ENCODE measurements at places on chromosomes 1 and 21. TPM values are rescaled to one million over a fixed set of nuclear protein-coding genes. Genes with fewer than 3 reads are reported as not detected.

GRCh38 chr1:240515505-240515904 lies 96.5 kb downstream of the GREM2 start:
- no peak for DNase-seq

GRCh38 chr1:167862432-167863076 lies 51.4 kb downstream of the ADCY10 start:
- no peak for DNase-seq

DNA sequence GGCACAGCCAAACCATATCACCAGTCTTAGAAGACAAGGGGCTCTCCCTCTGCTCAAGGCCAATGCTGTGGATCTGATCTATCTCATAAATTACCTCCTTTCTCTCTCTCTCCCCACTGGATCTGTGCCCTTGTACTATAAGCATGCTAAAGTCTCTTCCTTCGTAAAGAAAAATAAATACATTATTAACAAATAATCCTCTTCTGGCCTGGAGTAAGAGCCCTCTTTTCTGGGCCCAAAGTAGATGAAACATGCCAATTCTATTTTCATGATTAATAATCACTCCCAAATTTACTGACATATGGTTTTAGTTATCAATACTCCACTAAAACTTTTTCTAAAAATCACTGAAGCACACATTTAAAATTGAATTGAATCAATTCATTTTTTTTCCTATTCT lies 889.7 kb downstream of the ADGRL2 start:
- DNase-seq: no peak

GRCh38 chr1:64308866-64309265 lies 105.4 kb downstream of the UBE2U start:
- no peak for DNase-seq

GRCh38 chr1:20395255-20395654 lies 90.8 kb downstream of the CAMK2N1 start:
- no peak for DNase-seq

GRCh38 chr1:31860581-31860980 lies 44.8 kb upstream of the SPOCD1 start:
- no peak for DNase-seq

DNA sequence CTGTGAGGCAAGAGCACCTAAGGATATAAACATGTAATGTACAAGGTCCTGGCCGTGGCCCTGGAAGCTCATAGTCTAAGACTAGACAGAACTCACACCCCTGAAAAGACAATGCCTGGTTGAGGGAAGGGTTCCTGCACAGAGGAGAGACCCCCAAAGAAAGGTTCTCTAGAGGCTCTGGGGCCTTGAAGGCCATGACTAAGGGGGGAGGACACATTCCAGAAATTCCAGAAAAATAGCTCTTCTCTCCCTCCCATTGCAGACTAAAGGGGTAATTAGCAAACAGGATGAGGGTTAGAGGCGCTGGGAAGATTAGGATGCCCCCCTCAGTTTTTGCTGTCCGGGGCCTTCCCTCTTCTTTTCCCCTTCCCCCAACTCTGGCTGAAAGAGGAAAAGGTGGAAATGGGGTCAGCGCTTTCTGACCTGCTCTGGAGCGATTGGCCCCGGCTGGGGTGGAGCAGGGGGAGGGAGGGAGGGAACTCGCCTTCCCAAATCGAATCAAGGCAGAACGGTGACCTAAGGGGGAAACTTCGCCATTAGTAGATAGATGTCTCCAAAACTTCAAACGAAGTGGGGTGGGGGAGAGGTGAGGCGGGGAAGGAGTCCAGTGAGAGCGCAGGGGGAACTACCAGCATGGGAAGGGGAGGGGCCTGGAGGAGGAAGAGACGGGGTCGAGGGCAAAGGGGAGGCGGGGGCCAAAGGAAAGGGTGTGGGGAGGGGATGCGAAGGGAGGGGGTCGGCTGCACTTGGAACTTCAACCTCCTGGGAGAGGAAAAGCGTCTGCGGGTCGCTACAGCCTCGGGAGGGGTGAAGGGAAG lies 11.8 kb downstream of the PAX7 start:
- DNase-seq: no peak

GRCh38 chr1:191155178-191155577 lies 677.5 kb upstream of the BRINP3 start:
- DNase-seq: no peak

DNA sequence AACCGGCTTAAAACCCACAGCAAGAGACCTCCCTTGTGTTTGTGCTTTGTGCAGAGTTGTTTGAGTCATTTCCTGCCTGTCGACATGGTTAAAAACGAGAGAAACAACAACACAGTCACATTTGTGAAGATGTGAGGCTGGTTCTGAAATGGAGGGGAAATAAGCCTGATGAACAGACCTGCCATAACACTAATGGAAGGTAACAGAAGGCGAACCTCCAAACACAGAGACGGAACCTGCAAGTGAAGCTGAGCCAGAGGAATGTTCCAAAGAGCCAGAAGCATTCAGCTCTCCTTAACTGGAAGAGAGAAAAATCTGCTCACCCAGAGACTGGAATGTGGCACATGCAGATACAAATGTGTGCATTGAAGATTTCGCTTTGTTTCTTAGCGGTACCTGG lies 53.2 kb upstream of the RAVER2 start:
- DNase-seq: no peak

GRCh38 chr1:71414179-71414578 lies 333.3 kb upstream of the ZRANB2 start:
- peak; percentile 17 for DNase-seq

DNA sequence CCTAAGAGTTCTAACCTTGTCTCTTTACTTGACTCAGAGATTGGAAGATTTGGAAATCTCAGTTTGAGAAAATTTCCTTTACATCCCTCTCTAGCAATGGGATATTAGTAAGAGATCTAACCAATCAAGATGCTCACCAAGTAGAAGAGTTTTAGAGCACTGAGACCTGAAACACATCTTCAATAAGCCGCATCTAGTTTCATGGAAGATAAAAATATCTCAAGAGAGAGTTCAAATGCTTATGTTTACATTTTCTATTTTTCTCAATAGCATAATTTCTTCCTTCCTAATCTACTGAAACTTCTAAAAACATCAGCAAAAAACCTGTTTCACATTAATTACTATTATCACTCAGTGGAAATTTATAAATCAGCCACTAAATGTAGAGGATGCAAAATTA lies 165.1 kb downstream of the APP start:
- DNase-seq: no peak

GRCh38 chr1:173420330-173420806 lies 56.8 kb upstream of the PRDX6 start:
- peak; percentile 76 for DNase-seq

DNA sequence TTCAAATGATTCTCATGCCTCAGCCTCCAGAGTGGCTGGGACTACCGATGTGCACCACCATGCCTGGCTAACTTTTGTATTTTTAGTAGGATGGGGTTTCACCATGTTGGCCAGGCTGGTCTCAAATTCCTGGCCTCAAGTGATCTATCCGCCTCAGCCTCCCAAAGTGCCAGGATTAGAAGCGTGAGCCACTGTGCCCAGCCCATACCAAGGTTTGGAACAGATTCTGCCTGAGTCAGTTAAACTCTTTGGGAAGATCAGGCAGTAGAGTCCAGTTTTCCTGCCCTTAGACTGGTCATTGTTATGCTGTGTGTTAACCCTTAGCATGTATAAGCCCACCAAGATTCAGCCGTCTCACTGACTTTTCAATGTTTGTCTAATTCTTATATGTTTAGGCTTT lies 48.3 kb upstream of the LYPLAL1 start:
- no peak for DNase-seq

DNA sequence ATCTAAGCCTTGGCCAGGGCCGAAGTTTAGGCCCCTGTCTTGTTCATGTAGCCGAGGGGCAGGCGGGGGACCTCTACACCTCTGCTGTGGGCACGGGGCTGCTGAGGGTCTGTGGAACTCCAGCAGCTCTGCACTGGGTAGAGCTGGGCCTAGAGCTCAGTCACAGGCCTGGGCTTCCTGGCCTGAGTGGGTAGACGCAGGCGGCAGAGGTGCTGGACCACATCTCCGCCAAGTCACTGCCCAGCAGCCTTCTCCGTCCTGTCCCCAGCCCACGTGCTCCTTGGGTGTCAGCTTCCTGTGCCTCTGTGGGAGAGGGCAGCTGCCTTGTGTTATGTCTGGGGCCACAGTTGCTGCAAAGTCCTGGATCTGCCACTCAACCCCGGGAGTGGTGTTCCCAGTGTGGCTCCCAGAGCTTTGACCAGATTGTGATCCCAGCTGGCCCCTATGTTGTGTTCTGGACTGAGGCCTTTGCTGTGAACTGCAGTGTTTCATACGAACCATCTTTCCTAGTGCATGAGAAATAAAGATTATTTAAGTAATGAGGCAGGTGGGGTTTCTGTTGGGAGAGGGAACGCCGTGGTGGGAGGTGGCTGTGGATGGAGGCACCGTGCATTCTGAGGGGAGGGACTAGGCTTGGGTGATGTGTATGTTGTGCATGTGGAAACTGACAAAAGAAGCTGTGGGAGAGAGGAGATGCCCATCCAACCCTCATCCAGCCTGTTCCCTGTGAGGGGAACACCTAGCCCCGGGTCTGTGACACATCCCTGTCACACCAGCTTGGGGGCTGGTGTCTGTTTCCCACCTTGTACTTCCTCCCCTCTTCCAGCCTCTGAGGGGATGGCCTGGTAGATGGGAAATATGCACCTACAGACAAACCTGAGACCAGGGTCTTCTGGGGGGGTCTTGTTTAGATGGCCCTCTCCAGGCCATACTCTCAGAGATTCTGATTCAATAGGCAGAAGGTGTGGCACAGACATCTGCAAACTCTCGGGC lies 12.2 kb downstream of the AMPD2 start:
- DNase-seq: no peak

Gene LENEP
- not detected for polyA plus RNA-seq

Gene FCRL6
- 0.45 TPM for polyA plus RNA-seq

Gene CFHR4
- polyA plus RNA-seq: not detected
